ENCODE measurements at places on chromosomes 4 and X.
A peak's percentile ranks its signal among the peaks of the same experiment; 100 is the strongest.

DNA sequence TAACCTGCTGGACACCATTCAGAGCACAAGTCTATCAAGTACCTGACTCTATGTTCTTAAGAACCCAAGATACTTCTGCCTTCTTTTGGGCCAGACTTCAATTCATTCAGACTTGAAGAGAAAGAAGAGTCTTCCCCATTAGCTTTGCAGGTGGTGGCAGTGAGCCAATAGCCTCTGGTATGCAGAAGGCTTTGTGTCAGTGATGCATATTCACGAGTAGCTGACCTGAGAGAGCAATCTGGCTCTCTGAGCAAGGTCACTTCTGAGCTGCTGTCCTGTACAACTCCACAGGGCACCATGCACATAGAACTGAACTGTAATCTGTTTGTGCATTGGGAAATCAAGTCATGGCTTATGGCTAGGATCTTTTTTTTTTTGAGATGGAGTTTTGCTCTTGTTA is 39.9 kb upstream of the SPINK2 start:
- DNase-seq = no peak

GRCh38 chr4:8160233-8160560 is 1.6 kb upstream of the ABLIM2 start:
- no peak for DNase-seq

DNA sequence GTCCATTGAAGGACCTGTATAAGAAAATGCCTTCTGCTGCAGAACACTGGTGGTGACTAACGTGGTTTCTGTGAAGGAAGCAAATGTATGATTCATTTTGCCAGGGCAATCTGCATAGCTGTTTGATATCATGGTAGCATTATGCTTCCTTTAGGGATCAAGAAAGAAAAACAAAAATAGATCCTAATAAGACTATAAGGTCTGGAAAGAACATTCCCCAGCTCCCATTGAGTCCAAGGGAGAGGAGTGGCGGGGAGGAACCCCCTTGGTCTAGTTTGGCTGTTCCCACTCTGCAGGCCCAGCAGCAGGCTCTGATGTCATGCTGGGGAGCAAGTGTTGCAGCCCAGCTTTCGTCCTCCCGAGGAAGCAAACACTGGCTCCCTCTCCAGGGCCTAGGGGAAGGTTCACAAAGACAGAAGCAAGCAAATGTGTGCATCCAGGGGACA is 154.5 kb upstream of the GALNT7 start:
- DNase-seq = no peak

GRCh38 chrX:129347291-129347690 is 176.0 kb downstream of the SMARCA1 start:
- DNase-seq = no peak

GRCh38 chr4:163623787-163624186 is 129.3 kb downstream of the TMA16 start:
- no peak for DNase-seq

GRCh38 chrX:148215726-148216125 is 234.6 kb downstream of the FMR1NB start:
- DNase-seq = no peak

- DNase-seq = peak; percentile 70
These were observed 18.5 kb upstream of the PIM2 start for GRCh38 chrX:48937054-48937907.

DNA sequence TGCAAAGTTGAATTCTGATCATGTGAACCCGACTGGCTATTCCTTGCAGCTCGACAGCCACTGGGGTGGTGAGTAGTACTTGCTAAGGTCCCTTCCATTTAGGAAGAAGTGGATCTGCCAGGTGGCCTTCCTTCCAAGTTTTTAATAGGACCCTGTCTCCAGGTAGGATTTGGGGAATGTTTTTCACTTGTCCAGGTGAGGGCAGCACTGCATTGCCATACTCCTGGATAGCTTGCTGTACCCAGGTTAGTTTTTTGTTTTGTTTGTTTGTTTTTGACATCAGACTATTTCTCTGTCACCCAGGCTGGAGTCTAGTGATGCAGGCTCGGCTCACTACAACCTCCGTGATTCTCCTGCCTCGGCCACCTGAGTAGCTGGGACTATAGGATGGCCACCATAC is 29.8 kb downstream of the SAGE1 start:
- DNase-seq = no peak

- no peak for DNase-seq
These were observed 195.5 kb upstream of the VEGFC start for GRCh38 chr4:176988226-176988625.

DNA sequence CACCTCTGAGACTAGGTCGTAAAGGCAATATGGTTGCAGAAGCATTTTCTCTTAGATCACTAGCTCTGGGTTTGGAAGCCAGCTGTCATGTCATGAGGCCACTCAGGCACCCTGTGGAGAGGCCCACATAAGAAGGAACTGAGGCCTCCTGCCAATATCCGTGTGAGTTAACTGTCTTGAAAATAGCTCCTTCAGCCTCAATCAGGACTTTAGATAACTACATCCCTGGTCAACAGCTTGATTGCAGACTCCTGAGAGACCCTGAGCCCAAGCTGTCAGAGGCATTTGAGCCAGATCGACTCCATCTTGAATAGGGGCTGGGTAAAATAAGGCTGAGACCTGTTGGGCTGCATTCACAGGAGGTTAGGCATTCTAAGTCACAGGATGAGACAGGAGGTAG is 15.1 kb upstream of the REPS2 start:
- DNase-seq = no peak

DNA sequence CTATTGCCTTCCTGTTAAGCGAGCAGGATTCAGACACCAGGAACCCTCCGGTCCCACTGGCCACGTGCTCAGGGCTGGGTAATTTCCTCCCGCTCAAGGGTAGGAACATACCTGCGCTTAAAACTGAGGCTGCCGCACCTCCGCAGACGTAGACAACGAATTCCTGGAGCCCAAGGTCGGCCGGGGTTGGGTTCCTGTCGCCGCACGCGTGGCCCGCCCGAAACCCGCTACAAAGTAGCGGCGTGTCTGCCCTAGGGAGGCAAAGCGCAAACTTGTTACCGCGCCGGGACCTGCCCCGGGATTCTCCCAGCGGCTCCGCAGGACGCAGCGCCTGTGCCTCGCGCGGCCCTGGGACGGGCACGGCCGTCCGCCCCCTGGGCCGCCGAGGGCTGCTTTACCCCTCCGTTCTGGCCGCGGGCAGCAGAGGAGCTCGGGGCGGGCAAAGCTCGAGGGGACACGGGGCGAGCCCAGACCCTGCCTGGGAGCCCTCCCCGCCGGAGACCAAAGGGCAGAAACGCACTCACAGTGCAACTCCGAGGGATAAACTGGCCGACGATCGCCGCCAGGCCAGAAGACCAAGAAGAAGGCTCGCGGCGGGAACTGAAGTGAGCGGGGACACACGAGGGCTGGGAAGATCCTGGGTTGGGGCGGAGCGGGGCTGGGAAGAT is at the start of gene ERVMER34-1:
TSS of gene ERVMER34-1 (minus strand) at position 607 of the 668 bp plus-strand sequence. CDS start 5,905 bp downstream, outside the sequence.
- no peak for DNase-seq

GRCh38 chrX:68443155-68443868 is 10.0 kb upstream of the OPHN1 start:
- DNase-seq = no peak

DNA sequence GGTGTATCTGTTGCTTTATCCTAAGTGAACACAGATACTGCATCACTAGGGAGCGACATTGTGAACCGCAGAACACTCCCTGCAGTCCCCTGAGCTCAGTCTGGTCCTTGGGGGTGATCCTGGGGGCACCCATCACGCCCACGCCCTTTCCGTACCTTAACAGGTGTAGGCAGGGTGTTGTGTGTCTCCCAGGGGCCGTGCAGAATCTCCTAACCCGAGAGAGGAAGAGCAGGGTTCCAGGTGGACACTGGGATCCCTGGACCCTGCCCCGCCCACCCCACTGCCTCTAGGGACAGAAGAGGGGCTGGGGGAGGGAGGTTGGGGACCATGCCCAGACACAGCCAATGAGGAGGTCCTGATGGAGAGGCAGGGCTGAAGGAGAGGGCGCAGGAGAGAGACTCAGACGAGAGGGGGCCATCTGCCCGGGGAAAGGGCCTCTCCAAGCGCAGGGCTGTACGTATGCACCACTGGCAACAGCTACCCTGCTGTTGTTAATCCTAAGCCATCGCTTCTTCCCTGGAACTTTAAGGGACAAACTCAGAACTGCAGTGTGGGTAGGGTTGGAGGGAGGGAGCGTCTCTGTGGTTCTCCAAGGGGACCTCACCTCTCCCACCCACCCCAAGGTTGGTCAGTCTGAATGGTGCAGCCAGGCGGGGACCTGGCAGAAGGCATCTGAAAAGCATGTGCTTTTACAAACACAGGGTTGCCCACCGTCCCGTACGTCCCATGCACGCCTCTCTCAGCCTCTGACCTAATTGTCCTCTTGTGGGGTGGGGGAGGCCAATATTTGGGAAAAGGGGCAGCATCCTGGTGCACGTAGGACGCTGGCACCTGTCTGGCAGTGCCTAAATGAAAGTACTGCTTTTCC is 2.5 kb downstream of the P2RY8 start:
- DNase-seq = no peak

DNA sequence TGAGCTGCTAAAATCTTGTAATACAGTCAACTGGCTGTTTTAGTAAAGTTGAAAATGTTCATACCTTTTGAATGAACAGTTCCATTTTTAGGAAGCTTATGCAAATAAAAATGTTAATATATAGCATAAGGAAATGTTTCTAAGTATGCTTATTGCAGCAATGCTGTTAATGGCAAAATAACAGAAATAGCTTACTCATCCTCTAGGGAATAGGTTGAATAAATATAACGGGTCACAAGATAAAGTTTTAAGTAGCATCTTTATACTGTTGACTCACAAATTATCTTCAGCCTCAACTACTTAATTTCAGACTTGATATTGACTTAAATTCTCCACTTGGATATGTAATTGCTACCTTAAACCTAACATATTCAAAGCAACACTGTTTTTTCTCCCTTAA is 27.7 kb downstream of the HERC3 start:
- no peak for DNase-seq

DNA sequence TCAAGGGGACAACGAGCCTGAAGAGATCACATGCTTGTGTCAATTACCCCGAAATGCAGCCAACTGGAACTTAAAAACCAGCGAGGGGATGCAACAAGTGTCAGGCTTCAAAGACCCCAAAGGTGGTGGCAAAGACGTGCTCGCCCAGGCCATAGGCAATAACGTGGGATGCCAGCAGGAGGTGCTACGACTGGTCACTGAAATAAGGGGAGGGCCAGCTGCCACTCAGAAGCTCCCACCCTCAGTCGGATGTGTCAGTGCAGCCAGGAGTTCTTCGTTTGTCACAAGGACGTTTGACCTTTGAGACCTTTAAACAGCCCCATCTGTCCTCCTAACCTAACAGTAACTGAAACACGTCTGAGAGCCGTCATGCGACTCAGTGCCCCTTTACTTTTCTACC is 556.8 kb upstream of the PCDH10 start:
- no peak for DNase-seq

GRCh38 chr4:3387154-3387942 is 54.4 kb upstream of the HGFAC start:
- DNase-seq = no peak

- no peak for DNase-seq
These were observed 19.1 kb upstream of the CXCL6 start for GRCh38 chr4:73817341-73817740.

DNA sequence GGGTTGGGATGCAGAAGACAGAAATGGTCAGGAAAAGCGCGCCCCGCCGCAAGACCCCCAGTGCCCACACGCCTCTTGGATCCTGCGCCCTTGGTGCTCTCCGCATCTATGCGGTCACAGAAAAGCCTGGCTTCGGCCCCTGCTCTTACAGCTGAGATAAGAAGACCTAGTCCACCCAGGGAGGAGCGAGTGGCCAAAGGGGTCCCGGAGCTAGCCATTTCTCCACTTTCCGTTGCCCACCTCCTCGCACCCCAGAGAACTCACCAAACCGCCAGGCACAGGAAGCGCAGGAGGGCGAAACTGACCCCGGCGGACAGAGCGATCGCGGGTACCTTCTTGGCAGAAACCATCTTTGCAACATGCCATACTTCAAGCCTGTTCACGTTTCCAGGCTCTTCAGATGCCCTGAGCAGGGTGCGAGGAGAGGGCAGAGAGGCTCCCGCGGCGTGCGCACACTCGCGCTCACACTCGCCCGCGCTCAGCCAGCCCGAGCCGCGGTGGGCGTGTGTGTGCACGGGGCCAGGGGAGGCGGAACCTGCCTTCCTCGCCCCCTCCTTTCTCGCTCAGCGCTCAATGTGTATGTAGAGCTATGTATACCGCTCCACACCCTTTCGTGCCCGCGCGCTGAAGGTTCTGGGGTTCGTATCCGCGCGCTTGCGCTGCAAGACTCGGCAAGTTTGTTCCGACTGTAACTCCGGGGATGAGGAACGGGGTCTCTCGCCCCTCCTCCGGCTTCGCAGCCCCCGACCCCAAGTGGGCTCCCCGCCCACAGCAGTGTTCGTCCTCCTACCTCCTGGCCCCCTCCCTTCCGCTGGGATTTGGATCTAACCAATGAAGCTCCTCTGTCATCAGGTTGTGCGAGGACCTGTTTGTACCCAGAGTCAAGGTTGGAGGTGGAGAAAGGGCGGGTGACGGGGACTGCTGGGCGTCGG is at the start of gene GABRA4:
TSS of gene GABRA4 (minus strand) at position 507 of the 932 bp plus-strand sequence. CDS start at position 350, 157 bp downstream.
- DNase-seq = no peak

GRCh38 chrX:18917831-18918230 is 66.1 kb downstream of the PHKA2 start:
- no peak for DNase-seq

DNA sequence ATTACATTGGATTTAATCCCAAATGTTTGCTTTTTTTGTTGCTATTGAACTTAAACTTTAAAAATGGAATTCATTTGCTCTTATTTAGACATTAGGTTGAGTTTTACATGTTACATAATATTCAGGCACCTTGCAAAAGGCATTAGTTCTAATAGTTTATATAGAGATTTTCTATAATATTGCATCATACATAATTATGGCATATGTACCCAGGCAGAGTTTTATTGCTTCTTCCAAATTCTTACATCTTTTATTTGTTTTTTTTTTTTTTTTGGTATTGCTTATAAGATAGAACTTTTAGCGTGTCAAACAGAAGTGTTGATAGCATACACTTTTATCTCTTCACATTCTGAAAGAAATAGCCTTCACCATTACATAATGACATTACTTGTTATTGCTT is 487.7 kb downstream of the GABRG1 start:
- no peak for DNase-seq

GRCh38 chr4:173367285-173367684 is 3.5 kb upstream of the SAP30 start:
- no peak for DNase-seq

DNA sequence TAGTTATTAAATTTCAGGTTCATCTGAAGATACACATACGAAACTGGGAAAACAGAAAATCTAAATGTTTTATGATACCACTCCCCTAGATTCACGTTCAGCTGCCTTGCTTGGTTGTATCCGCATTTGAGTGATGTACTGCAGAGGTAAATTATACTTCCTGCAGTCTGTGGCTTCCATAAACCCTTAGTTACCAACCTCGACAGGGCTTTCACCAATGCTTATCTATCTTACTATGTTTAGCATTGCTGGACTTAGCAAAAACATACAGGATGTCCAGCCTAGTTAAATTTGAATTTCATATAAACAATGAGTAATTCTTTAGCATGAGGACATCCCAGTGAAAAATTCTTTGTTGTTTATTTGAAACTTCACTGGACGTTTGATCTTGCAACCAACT is 108.8 kb downstream of the TMA16 start:
- DNase-seq = no peak

DNA sequence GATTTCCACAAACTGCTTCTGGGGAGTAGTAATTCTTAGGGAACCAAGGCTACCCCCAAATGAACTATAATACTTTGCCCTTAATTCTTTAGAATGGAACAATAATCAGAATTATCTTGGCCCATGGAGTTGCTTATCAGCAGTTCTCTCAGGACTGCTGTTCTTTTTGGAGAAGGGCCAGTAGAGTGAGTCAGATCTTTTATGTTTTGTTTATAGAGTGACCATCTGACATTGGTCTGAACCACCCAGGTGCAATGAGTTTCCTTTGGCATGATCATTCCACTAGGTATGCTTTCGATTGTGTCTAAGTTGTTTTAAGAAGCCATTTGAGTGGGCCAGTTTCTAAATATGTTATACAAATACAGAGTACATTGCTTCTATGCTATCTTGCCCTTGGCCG is 31.8 kb downstream of the PRRG1 start:
- no peak for DNase-seq

Data from stimulated activated CD4-positive, alpha-beta T cell treated with anti-CD3 and anti-CD28 coated beads, Interleukin-15, amount 100 ng/mL, for 1 hour (primary cell).